Fibroblast of skin of abdomen (primary cell): ENCODE measurements at places on chromosomes 2 and 18.

DNA sequence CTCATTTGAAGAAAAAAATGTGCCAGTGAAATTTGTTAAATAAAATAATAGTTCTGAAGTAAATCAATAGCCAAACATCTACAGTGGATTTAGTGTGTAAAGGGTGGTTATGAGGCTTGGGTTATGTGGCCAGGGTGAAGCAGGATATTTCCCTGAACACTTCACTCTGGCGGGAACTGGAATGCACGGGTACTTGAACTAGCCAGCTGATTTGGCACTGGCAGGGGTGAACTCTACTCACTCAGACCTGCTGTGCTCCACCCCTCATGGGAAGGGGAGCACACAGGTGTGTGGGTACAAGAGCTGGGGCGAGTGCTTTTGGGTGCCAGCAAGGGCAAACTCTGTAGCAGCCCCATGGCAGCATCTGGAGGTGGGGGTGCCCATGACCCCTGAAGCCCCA is 278.2 kb downstream of the CALCRL start:
- no peak for DNase-seq

- DNase-seq: no peak
These were observed 55.8 kb upstream of the ALPP start for GRCh38 chr2:232322560-232323327.

DNA sequence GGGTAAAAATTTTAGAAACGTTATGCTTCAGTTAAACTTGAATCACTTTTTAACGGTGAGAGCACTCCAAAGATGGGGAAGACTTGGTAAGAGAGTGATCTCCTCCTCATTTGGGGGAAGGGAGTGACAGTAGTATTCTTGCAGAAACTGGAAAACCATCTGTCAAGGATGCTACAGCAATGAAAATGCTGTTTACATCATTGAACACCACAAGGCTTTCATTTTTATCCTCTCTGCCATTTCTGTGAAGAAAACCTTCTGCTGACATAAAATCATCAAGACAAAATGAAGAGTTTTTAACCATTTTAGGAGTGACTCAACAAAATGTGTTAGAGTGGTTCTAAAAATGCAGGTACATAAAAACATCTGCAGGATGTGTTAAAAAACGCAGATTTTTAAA is 38.1 kb downstream of the CDH2 start:
- DNase-seq: no peak

GRCh38 chr18:23859466-23860336 is 154.9 kb upstream of the TTC39C start:
- DNase-seq: no peak

GRCh38 chr2:205766779-205767359 is 84.6 kb downstream of the NRP2 start:
- DNase-seq: peak; percentile 64

DNA sequence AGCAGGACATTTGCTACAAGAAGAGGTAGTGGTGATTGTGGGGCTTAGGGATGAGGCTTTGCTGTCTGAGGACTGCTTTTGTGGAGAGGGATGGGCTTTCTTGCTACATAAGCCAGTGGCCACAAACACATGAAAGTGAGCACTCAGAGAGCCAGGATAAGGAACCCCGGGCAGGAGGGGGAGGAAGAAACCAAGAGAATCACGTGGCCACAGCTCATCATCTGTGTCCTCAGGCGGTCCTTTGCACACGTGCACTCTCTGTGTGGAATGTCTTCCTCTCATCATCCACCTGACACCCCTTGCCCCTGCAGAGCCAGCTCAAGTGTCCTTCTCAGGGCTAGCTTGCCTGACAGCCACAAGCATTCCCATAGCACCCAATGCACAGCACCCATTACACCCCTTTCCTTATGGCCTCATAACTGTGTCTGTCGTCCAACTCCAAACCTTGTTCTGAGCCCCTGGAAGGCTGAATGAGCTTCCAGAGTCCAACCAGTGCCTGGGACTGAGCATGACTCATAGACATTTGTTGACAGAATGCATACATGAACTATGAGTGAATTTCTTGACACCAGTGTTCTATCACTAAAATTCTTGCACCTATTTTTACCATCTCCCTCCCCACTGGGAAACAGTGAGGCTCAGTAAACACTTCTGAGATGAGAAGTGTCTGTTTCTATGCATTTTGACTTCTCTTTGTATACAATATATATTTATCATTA is 398.3 kb downstream of the ALK start:
- DNase-seq: peak; percentile 75

DNA sequence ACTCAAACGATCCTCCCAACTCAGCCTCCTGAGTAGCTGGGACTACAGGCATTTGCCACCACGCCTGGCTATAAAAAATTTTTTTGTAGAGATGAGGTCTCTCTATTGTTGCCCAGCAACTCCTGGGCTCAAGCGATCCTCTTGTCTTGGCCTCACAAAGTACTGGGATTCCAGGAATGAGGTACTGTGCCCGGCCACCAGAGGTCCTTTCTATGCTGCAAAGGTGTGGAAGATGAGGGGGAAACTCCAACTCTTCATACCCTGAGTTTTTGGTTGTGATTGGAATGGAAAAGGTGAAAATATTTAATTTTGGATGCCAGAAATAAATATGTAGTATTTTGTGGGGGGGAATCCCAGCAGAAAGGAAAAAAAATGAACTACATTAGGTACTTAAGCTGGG is 36.0 kb downstream of the MRPL33 start:
- DNase-seq: peak; percentile 36

- no peak for DNase-seq
These were observed 18.4 kb downstream of the INPP4A start for GRCh38 chr2:98463081-98463481.

DNA sequence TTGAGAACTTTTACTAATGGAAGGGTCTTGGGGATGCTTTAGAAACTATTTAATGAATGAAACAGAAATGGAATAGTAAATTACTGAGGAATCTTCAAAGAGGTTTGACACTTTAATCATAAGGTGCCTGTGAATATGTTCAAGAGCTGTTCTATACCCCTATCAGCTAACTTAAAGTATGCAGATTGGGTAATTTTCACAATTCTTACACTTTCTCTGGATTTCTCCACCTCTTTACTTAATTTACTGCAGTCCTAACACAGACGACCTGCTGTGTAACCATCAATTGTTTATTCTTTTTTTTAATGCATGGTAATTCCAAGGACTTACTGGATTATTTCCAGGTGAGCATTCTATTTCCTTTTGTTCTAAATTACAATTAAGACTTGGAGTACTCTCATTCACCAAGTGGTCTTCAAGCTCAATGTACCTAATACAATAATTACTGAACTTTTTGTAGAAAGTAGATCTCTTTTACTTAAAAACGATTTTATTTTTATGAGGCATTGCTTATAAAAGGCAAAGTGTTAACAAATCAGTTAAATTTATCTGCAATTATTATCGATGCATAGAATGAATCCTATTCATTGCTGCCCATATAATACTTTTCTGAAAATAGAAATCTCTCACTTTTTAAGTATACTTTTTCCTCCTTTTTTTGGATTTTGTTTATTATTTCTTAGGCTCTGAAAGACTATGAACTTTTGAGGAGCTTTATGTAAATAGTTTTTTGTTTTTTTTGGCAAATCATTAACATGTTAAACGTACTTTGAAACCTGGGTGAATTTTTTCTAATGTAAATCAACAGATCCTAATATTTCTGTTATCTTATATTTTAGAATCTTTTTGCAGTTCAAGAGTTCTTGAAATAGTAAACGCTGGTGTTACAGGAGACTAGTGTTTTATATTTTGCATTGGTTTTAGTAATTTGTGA is 5.5 kb downstream of the VSNL1 start:
- no peak for DNase-seq
